HS-5 (cell line): ENCODE measurements at places on chromosomes 6 and 20.

- DNase-seq = no peak
Measured at GRCh38 chr6:150291968-150292710, 76.7 kb upstream of the IYD start.

DNA sequence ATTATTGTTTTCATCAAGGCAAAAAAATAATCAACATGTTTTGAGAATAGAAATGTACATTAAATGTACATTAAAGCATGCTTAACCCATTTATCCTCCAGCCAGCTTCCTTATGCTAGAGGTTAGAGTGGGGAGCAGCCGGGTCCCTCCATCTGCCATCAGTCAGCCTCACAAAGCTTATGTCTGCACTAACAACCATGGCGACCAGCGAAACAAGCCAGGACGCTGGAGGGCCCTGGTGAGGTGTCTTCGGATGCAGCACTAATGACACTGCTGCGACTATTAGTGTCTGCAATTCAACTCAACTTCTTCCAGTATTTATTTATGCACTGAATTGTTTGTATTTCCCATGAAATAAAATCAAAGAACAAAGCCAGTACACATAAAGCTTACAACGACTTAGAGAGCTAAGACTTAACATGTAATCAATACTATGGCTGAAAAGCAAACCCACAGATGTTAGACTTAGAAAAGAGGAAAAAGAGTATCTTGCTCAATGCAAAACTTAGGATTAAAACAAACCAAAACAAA lies 6.8 kb downstream of the CLDN20 start:
- DNase-seq = no peak

GRCh38 chr6:36724514-36725390 lies 27.1 kb downstream of the RAB44 start:
- no peak for DNase-seq

DNA sequence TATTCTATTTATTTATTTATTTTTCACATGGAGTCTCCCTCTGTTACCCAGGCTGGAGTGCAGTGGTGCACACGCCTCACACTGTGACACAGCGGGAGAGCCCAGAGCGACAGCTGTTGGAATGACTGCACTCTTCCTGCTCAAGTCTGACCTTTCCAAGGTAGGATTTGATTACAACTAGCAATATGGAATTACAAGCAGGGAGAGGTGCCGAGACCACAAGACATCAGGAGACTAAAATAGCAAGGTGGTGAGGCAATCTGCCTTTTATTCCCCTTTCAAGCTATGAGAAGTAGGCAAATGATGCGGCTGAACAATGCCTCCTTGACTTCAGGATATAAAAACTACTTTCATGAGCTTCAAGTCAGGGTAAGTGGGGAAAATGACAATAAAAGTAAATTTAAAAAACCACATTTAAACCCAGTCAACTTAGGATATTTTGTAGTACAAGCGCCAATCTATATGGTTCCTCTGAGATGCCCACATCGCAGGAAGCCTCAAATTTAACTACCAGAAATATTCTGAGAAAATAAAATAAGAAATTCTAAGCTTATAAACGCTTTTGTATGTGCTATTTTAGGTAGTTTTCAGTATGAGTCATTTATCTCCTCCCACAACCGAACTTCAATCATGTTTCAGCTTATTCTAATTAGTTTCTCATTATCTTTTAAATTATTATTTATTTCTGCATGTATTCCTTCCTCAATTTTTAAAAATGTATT lies 146.9 kb upstream of the SGK1 start:
- no peak for DNase-seq

GRCh38 chr6:12418946-12419345 lies 128.8 kb downstream of the EDN1 start:
- no peak for DNase-seq

DNA sequence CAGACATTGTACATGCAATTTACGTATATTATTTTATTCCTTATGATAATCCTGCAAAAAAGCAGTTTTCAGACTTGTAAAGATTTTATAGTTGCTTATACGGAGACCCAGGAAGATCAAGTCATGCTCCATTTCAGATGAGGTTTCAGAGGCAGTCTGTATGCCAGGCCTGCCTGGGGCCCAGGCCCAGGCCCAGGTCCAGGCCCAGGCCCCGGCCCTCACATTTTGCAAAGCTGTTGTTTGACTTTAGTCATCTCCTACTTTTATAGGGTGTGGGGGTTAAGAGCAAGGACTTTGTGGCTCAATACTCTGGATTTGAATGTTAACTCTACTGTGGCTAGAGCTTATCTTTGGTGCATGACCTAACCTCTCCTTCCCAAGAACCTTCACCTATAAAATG lies 217.9 kb downstream of the SAMD5 start:
- no peak for DNase-seq

DNA sequence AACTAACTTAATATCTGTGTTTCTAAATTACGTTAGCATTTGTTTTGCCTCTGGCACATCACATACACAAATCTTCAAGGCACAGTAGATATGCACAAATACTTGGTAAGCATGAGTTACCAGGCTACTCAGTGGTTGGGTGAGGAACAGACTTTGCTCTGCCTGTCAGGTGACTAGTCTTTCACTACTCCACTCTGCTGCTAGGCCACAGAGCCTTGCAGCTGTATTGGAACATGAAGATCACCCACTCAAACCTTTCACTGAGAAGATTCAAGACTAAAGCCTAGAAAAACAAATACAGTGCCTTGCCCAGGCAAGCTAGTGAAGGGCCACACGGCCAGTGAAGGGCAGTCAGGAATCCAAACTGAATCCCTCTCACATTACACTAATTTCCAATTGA lies 47.0 kb downstream of the DTNBP1 start:
- DNase-seq = no peak

- no peak for DNase-seq
Measured at GRCh38 chr6:138480279-138480949, 18.9 kb downstream of the NHSL1 start.

GRCh38 chr20:32558526-32558925 lies 26.6 kb downstream of the NOL4L start:
- no peak for DNase-seq

DNA sequence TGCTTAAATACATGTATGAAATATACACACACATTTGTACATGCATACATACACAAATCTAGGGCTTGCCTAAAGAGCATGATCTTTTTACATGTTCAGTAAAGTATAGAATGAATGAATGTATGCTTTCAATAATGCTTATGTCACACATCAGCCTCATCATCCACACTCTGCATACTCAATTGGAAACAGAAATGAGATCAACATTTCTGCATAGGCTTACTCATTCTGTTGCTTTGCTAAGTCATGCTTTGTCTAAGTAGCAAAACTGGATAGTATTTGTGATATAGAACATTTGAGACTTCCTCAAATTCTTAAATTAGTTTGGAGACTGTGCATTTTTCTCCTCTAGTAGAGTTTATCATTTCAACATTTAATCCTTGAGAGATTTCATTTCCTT lies 343.3 kb downstream of the ADGRB3 start:
- no peak for DNase-seq

- DNase-seq = no peak
Measured at GRCh38 chr20:35320396-35321126, 28.3 kb upstream of the FAM83C start.

DNA sequence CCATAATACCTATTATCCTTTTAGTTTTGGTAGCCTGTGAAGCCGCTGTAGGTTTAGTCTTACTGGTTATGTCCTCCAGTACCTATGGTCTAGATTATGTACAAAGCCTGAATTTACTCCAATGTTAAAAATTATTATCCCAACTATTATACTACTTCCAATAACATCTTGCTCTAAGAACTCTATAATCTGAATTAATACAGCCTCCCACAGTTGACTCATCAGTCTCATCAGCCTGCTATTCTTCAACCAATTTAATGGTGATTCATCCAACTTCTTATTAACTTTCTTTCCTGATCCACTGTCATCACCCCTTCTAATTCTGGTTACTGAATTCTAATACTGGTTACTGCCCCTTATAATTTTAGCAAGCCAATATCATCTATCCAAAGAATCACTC lies 370.3 kb upstream of the OPRM1 start:
- no peak for DNase-seq

- DNase-seq = no peak
Measured at GRCh38 chr6:158314737-158315136, 2.5 kb downstream of the TULP4 start.

- no peak for DNase-seq
Measured at GRCh38 chr20:13995841-13996240, 525 bp downstream of the MACROD2 start.

DNA sequence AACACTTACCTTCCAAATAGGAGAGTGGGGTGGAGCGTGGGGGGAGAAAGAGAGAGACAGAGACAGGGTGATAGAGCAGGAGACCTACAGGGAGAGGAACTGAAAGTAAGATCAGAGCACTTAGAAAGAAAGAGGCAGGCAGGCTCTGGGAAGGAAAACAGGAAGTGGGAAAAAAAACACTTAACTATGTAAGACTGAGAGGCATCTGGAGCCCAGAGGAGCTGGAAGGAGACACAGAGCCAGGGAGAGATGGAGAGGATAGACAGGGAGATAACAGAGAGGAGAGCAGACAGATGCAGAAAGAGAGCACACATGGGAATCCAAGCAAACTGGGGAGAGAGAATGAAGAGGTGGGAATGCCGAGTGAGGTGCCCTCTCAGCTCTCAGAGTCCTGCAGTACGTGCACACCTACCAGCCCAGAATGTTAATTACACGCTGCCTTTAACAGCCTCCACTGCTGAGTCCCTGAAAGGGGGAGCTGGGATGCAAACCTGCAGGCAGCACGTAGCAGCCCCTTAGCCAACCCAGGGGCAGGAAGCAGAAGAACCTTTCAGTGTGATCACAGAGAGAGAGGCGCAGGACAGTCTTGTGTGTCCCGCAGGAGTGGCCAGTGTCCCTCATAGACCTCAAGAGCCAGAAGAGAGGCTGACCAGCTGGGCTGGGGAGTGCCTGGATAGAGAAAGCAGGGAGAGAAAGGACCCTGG lies 132.7 kb upstream of the LRFN2 start:
- no peak for DNase-seq

GRCh38 chr6:148999501-148999900 lies 252.7 kb downstream of the UST start:
- DNase-seq = peak; percentile 72
